ENCODE measurements at places on chromosomes 2 and 18. TPM values are rescaled to one million over a fixed set of nuclear protein-coding genes. Genes with fewer than 3 reads are reported as not detected.

ZNF804A gene
- total RNA-seq = not detected

CGREF1 gene
- 0.54 TPM for total RNA-seq

MTX2 gene
- total RNA-seq = 14.3 TPM

PSMA8 gene
- 0.59 TPM for total RNA-seq

DNA sequence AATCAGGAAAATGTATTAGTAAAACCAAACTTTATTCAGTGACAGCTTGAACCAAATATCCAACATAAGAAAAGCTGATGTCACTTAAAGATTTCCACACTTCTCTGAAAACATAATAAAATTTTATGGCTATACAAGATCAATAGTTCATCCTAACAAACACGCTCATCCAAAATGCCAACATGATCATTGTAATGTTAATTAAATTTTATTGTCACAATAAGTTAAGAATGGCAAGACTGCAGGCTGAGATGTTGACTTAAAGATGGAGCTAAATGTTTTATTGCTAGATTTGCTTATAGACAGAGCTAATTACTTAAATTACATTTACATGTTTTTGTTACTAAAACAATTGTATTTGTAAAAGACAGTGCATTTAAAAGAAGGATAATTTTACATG, 140.3 kb downstream of the ERBB4 start:
- DNase-seq = no peak

DNA sequence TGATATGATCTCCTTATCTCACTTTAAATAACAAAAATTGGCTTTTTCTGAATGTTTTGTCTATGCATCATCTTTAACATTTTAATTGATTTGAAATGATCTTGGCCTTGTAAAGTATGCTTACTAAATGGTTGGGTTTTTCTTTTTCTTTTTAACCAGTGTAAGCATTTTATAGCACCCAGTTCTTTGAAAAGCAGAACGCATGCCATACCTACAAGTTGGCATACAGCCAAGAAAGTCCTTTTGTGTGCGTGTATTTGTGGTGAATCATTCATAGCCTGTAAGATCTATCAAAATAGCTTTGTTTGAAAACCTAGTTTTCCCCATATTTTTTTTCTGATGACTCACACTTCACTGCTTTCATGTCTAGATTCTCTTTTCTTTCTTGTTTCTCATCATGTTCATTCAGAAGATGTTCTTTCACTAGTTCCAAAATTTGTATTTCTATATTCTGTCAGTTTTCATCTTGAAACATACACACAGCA, 4.1 kb upstream of the VRK2 start:
- DNase-seq = no peak

DNA sequence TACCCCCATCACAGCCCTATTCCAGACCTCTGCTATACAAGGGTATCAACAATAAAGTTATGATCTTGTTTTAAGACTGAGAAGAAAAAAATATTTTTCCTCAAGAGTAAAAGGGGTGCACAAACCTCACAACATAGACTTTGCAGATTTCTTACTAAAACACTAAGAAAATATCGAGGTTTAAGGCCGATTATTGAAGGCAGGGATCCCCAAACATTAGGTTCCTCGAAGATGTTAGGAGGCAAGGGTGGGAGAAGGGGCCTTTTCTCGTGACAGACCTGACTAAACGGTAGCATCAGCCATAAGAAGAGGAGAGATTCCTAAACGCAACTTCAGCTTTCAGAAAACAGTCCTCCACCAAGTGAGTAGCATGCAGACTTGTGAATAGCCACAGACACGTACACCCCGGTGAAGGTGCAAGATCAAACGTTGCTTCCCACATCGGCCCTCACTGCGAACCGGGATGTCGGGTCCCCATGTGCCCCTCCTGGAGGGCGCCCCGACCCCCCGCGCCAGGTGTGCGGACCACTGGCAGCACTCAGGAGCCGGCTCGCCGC, 678 bp downstream of the PIAS2 start:
- peak; percentile 55 for DNase-seq

DNA sequence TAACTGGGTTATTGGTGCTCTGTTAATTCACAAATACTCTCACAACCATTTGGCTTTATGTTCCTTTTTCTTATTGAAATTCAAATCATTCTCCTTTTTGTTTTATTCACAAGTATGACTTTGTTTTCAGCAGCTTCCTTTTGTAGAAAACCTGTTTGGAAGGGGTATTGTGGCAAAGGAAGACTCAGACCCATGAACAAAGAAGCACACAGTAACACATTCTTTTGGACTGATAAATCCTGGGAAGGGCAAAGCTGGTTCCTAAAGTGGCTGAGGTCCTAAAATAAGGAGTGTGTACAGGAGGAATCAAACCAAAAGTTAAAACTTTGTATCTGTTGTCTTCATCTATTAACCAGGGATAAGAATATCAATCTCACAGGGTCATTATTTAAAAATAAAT, 374.7 kb upstream of the FIGN start:
- DNase-seq = no peak

GRCh38 chr18:12061685-12062084, 32.0 kb upstream of the ANKRD62 start:
- DNase-seq = no peak

- no peak for DNase-seq
These were observed 54.2 kb upstream of the ZSWIM2 start for GRCh38 chr2:186903216-186903615.

GRCh38 chr2:64487256-64488049, 33.5 kb downstream of the LGALSL start:
- no peak for DNase-seq

- no peak for DNase-seq
These were observed 147.0 kb upstream of the KLHL14 start for GRCh38 chr18:32919799-32920198.

DNA sequence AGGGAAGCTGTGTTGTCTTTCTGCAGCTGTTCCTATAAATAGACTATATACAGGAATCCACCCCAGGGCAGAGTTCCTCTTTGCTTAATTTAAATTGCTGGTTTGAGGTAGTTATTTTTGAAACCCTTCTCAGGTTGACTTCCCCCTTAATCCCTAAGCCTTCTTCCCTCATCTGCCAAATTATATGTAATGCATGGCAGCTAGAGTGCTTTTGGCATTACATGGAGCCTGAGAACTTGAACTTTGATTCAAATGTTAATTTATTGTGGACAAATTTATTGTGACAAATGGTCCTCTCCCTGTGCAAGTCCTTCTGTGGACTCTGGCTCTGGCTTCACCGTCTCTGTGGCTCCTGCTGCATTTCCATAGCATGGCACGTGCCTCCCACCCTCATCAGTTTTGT, 29.2 kb downstream of the MYO1B start:
- DNase-seq = no peak

DNA sequence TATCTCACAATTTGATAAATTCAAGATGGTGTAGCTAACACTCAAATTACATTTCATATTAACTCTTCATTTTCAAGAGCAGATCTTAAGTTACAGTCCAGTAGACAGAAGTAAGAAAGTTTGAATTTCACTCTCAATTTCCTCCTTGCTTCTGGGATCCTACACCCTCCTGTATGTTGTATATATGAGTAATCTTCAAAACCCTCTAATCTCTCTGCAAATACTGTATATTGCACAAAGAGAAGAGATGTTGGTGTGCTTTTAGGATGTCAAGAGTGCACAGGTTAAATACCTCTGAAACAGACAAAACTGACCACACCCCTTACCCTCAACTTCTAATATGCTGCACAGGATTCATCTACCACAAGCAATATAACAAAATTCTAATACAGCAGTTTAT, 6.7 kb downstream of the CHST9 start:
- no peak for DNase-seq

DNA sequence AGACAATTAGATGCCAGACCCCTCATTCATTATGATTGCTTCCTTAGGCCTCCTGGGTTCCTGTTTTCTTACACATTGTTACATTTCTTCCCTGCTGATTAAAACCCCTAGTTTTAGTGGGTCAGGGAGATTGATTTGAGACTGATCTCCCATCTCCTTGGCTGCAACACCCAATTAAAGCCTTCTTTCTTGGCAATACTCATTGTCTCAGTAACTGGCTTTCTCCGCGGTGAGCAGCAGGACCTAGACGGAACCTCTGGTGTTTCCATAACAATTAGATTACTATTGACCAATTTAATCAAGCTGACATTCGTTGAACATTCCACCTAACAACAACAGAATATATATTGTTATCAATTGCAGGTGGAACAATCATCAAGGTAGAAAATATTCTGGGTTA, 1676.4 kb upstream of the SLC39A10 start:
- no peak for DNase-seq

DNA sequence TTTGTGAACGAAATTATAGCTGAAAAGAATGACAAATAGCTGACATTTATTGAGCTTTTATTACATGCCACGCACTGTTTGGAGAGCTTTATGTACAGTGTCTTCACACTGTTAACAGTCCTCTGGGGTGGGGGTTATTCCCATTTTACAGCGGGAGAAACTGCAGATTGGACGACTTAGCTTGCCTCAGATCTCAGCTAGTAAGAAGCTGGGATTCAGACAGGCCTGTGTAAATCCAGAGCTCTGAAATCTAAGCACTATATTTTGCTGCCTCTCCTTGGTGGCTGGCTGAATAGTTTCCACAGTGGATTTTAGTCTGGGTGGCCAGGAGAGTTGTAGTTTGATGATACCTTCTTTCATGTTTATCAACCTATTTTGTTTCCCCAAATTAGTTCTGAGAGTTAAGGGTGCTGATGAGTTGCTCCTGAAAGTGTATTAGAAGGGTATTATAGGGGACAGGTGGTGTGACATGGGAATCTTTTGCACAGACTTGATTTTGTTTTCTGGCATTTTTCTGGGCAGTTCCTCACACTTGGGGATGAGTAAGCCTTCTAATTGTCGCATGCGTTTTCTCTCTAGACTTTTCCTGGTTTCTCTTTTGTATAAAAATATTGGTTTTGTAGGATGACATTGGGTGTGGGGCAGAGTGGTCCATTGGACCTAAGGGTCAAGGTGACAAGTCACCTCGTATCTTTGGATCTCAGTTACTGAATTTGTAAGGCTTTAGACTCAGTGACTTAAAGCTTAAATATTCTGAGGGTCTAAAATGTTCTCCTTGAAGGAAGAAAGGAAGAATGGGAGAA, 1.5 kb downstream of the ACSL3 start:
- no peak for DNase-seq

- DNase-seq = peak; percentile 54
These were observed at the start of gene CXCR1 for GRCh38 chr2:218166791-218167190. CXCR1 (minus strand) TSS chr2:218166962; CDS start chr2:218165211, 1,751 bp downstream.

GRCh38 chr2:14634489-14635390, 2.2 kb downstream of the LRATD1 start:
- DNase-seq = no peak

- DNase-seq = no peak
These were observed 1347.4 kb upstream of the PIK3C3 start for GRCh38 chr18:40607542-40608148.

DNA sequence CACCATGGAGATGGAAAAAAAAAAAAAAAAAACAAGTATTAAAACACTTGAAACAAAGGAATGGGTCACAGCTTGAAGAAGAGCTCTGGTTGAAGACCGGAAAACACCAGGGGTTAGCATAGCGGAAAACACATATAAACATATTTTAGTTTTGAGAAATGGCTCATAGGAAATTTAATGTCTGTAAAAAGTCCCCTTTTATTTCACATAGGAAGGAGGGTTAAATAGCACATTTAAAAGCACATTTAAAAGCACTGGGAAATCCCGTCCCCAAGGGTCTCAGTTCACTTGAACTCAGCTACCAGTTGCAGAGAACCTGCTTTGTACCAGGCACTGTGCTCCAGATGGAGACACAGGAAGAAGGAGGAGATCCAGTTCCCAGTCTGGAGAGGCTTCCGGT, 65.5 kb downstream of the KCNE4 start:
- no peak for DNase-seq

DNA sequence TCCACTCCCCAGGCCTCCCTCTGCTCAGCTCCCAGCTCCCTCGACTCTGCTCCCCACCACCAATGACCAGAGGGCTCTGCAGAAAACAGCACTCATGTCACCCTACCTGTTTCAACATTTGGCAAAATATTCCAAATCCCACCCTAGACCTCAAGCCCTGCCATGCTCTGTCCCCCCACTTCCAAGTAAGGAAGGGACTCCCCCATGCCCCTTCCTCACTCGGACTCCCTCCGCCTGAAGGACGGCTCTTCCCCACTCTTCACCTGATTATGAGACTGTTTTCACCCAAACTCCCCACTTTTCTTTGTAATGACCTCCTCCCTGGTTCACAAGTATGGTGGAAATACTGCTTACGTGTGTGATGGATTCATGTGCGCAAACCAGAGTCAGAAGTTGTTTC, 208.4 kb downstream of the MGAT5 start:
- no peak for DNase-seq

DNA sequence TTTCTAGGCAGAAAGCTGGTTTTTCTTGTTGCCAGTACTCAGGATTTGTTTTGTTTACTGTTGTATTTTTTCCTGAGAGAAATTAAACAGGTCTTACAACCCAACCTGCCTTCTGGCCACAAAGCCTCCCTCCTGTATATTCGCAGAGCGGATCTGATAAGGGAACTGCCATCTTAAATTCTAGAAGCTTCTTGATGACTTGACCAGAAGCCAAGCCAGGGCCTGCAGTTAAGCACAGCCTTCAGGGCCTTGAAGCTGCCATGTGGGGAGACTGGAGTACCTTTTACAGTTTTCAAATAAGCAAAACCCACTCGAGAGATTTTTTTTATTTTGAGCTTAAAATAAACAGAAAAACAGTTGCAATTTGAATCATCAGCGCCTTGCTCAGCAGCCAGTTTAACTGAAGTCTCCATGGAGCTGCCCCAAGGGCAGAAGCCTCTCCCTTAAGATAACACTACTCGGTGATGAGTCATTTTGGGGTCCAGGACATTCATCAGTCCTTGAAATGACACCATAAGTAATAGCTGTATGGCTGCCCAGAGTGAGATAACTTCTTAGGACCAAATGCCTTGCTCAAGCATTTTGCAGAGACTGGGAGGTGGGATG, 51.5 kb upstream of the PHLPP1 start:
- no peak for DNase-seq

- DNase-seq = no peak
These were observed 43.0 kb downstream of the BIN1 start for GRCh38 chr2:127063701-127064590.

GRCh38 chr2:195049372-195050031, 607.5 kb upstream of the SLC39A10 start:
- no peak for DNase-seq

DNA sequence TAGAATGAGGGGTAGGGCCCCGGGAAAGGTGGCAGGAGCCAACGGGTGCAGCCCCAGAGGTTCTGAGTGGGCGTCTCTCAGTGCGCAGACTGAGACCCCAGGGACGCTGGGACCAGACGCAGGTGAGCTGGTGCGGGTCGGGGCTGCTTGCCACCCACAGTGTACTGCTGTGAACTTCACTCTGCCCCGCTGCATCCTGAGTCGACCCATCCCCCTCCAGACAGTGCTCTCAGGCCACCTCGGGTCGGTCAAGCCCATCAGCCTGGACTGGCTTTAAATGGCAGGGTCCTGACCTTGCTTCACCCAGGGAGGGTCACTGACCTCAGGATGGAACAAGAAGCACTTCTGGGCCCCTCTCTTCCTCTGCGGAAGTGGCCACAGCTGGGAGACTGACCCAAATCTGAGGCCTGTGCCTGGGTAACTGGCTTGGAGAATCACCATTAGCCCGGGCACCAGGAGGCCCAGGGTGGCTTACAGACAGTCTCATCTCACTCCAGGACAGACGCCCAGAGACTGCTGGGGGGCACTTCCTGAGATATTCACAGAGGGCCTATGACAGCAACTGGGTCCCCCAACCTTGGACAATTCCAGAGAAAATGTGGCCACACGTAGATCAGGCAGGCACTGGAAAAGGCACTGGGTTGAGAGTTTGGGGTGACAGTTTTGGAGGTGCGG, 23.7 kb upstream of the BOK start:
- DNase-seq = no peak

Data from naive thymus-derived CD4-positive, alpha-beta T cell (primary cell).